ENCODE measurements at places on chromosomes 7 and 10. TPM values are rescaled to one million over a fixed set of nuclear protein-coding genes. Genes with fewer than 3 reads are reported as not detected.
A peak's percentile ranks its signal among the peaks of the same experiment; 100 is the strongest.

DNA sequence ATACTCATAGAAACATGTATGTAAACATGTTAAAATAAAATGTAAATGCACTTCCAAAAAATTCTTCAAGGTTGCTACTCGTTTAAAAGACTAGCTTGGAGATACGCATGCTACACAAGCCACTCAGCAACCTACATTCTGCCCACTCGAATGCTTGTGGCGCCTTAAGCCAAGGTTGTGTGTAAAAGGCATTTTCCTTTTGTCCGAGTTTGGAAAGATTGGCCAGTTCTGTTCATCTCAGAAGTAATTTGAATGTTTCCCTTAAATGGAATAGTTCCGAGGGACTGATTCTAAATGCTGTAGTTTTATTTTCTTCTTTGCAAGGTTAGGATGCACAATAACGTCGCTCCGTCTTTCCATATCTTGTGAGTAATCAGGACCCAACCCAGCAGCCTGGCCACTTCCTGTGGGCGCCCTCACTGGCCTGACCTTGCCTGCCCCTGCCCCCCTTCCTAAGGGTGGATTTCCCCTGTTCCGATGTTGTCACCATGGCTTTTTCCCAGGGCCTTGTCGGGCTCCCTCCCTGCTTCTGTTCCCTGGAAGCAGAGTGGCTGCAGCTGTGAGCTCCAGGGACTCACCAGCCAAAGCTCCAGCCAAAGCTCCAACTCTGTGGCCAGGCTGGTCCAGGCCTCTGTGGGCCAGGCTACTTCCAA is 70.6 kb downstream of the PTPRE start:
- DNase-seq: peak; percentile 89

- no peak for DNase-seq
Measured at GRCh38 chr10:48742891-48743860, 58.5 kb downstream of the WDFY4 start.

GRCh38 chr7:45716380-45717203 is 142.4 kb downstream of the ADCY1 start:
- no peak for DNase-seq

- no peak for DNase-seq
Measured at GRCh38 chr10:104811166-104811565, 170.1 kb downstream of the SORCS3 start.

DNA sequence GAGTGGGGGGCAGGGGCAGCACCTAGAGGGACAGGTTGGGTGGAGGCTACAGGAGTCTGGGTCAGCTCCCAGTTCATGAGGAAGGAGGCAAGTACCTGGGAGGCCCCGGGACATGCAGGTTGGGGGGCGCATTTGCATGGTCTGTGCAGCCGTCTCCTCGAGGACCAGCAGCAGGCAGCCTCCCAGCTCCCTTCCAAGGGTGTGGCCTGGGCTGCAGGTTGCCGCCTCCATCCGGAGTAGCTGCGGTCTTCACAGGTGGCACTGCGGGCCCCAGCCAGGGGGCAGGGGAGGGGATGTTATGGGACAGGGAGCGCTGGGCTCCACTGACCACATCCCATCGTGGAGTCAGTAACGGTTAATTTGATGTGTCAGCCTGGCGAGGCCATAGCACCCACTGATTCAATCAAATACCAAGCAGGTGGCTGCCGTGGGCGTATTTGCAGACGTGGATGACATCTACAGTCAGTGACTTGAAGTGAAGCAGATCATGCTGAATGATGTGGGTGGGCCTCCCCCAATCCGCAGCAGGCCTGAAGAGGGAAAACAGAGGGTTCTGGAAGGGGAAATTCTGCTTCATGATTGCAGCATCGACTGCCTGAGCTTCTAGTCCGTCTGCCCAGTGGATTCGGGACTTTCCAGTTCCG is 81.6 kb downstream of the PRKAG2 start:
- peak; percentile 47 for DNase-seq

- DNase-seq: no peak
Measured at GRCh38 chr10:17506390-17506789, 52.0 kb upstream of the ST8SIA6 start.

GRCh38 chr7:137981668-137982067 is 20.2 kb downstream of the CREB3L2 start:
- DNase-seq: no peak

GRCh38 chr7:19116121-19117090 is 1.0 kb downstream of the TWIST1 start:
- DNase-seq: peak; percentile 26

DNA sequence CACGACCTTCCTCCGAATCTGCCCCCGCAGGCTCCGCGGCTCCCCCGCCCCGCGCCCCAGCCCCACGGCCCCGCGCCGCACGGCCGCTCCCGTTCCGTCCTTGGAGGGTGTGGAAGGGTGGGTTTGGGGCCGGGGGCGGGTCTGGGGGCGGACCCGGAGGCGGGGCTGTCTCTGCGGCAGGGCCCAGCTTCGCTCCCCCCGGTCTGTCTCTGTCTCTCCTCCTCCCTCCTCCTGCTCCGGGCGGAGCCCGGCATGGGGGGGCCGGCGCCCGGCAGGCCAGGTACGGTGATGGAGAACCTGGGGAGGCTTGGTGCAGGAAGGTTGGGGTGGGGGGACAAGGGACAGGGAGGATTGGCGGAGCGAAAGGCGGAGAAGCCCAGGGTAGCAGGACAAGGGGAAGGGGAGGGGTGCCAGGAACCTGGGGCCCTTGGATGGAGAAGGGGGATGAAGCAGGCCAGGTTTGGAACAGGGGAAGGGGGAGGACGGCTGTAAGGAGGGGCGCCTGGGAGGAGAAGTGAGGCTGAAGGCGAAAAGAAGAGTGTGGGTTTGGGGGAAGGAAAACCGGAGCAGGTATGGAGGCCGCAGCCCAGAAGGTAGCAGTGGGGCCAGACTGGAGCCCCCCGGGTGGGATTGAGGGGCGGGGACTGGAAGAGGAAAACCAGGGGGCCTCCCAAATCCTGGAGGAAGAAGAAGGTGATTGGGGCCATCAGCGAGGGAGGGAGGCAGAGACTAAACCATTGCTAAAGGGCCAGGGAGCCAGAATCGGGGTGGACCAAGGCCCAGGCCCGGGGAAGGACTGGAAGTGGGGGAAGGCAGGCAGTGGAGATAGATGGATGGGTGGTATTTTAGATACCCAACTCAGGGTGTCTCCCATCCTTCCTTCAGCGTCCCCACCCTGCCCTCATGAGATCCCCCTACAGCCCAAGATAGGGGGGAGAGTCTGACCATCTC is at the start of gene NYAP1:
NYAP1 (plus strand) TSS at position 206 of the 951 bp plus-strand sequence. CDS start 1,385 bp downstream, outside the sequence.
- DNase-seq: peak; percentile 55

DNA sequence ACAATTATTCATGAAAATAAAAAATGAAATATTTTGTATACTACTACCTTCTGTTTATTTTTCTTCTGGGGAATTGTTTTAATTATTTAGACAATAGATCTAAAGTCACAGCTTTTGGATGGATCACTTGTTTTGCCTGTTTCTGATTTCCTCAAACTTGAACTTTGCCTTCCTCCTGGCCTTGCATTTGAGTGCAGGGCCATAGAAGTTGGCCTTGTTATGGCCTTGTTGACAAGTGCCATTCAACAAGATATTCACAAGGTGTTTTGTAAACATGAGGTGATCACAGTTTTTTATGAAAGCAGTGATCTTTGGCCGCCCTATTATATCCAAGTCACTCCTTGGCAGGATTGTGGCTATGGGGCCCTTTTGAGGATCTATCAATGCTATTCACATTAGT is 4.6 kb downstream of the ZNF22 start:
- DNase-seq: no peak

GRCh38 chr7:93235541-93235940 is 3.4 kb downstream of the VPS50 start:
- no peak for DNase-seq

GRCh38 chr10:49745756-49746155 is 16.4 kb downstream of the OGDHL start:
- DNase-seq: no peak

- no peak for DNase-seq
Measured at GRCh38 chr10:26863351-26864076, 2.8 kb upstream of the ABI1 start.

DNA sequence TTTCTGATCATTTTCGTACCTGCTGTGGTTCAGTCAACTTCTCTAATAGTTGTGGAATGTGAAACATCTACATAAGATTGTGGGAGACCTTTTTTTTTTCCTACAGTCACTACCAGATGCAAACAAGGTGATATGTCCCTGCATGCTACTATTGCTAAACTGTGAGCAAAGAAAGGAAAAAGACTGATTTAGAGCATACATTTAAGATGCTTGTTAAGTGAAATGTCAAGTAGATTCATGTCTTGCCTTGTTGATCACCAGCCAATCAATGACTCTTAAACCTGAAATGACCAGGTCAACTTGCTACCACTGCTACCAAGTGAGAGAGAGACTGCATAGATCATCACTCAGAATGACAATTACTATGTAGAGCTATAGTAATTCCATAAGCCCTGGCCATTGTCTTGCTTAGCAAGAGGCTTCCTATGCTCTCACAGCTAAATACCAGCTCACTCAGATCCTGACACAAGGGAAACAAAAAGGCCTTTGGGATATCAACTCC is 84.3 kb upstream of the SKAP2 start:
- no peak for DNase-seq

- no peak for DNase-seq
Measured at GRCh38 chr10:107800061-107800460, 635.6 kb upstream of the SORCS1 start.

IDI2 gene
- 0.19 TPM for polyA plus RNA-seq

ITPRID1 gene
- polyA plus RNA-seq: not detected

KLF14 gene
- not detected for polyA plus RNA-seq

AOC1 gene
- 0.06 TPM for polyA plus RNA-seq

Data from heart left ventricle (tissue), 16 donors.